ENCODE measurements at places on chromosomes 2 and 18.

DNA sequence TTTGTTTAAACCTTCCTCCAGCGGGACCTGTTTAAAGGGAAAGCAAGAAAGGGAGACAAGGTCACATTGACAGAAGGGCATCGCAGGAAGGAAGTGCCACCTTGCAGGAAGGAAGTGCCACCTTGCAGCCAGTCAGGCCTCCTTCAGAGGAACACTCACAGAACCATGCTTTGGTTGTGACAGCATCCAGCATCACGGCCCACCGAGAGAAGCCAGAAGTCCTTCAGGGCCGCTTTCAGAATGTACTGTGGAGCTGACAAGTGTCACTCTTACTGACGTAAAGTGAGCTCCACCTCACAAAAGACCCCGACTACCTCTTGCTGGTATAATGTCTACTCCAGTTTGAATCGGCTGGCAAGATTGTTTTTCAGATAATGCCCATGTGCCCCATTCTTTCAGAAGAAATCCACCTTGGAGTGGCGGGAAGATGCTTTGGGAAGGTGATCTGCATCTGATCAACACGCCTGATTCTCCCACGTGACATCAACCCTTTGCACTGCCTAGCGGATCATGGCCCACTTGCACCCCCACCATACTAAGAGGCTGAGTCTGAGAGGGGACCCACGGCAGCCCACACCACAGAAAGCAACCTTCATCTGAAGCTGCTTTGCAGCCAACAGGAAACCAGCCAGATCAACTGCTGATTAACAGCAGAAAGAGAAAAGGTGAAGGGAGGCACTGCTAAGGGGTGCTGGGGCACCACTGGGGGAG lies 99.8 kb downstream of the UXS1 start:
- DNase-seq, result no peak

DNA sequence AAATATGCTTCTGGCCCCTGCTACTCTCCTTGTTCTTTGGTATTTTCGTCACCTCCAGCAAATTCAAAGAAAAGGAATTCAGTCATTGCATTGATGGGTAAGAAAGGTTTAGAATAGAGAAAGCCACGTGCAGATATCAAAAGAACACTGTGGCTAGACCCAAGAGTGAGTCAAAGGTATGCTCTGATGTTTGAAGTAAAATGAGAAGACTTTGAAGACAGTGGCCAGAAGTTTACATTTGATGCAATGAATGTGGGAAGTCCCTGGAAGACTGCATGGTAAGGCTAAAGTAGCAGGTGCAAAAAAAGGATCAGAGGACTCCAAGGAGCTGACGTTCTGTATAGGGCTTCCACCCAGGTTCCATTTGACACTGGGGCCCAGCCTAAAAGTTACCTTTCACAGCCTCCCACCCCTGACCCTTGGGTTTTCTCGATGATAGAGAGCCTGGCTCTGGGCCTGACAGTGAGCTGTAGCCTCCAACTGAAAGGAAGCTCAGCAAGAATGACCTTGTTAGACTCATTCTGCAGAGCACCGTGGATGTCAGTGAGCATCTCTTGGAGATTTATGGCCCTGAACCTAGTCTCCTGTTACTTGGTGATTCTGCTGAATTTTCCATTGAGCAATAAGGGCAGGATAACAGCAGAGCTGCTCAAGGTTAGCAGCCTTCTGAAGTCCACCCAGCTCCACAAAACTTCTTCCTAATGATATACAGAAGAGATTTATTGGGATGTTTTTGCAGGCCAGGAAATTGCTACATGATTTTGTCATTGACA lies 223.7 kb upstream of the RBBP8 start:
- DNase-seq, result no peak

DNA sequence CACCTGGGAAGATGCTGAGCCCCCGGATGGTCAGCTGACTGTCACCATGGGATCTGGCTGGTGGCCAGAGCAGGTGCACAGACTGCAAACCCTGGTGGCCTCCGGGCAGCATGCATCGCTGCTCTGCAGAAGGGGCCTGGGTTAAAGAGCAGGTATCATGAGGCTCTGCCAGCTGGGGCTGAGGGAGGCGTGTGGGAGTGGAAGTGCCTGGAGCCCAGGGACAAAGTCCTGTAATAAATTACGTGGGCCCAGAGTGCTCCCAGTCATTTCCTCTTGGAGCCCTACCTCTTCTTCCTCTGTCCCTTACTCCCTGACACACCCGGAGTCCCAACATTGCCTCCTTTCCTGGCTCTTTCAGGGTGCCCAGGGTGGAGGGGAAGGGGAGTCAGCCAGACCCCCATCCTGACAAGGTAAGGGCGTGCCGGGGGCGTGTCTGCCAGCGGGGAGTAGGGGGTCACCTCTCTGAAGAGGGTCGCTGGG lies at the start of gene MYO7B:
Gene MYO7B (plus strand): TSS at position 262 of the 480 bp plus-strand sequence. CDS start 24,040 bp downstream, outside the sequence.
- DNase-seq, result no peak

- peak; percentile 98 for DNase-seq
Observed at GRCh38 chr2:100562613-100563406, at the start of gene PDCL3. PDCL3 (plus strand) TSS chr2:100562993; CDS start chr2:100563068, 75 bp downstream.

DNA sequence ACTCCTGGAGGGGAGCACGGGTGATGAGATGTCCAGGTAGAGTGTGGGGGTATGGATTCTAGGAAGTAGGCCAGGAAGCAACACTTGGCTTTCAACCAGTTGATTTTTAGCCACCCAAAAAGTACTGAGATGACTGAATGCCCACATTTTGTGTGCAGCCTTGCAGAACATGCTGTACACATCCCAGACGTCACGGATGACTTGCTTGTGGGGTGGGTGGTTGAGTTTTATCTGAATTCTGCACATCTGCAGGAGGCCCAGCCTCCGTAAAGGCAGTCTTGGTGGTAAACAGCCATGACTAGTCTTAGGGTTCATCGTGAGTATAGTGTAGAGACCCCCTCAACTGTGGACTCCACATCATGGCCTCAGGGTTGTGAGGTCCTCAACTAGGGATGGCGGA lies 53.3 kb upstream of the CCDC195 start:
- DNase-seq, result no peak

DNA sequence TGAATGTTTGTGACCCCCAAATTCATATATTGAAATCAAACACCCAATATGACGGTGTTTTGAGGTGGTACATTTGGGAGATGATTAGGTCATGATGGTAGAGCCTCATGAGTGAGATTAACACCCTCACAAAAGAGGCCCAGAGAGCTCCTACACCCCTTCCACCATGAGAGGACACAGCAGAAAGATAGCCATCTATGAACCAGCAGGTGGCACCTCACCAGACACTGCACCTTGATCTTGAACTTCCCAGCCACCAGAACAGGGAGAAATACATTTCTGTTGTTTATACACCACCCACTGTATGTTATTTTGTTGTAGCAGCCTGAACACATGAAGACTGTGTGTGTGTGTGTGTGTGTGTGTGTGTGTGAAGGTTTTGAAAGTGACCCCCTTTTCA lies 58.1 kb downstream of the ST3GAL5 start:
- no peak for DNase-seq

- no peak for DNase-seq
Observed at GRCh38 chr2:112006076-112006410, 49.0 kb upstream of the TMEM87B start.

GRCh38 chr2:64946769-64947247 lies 42.4 kb upstream of the SLC1A4 start:
- DNase-seq, result no peak

DNA sequence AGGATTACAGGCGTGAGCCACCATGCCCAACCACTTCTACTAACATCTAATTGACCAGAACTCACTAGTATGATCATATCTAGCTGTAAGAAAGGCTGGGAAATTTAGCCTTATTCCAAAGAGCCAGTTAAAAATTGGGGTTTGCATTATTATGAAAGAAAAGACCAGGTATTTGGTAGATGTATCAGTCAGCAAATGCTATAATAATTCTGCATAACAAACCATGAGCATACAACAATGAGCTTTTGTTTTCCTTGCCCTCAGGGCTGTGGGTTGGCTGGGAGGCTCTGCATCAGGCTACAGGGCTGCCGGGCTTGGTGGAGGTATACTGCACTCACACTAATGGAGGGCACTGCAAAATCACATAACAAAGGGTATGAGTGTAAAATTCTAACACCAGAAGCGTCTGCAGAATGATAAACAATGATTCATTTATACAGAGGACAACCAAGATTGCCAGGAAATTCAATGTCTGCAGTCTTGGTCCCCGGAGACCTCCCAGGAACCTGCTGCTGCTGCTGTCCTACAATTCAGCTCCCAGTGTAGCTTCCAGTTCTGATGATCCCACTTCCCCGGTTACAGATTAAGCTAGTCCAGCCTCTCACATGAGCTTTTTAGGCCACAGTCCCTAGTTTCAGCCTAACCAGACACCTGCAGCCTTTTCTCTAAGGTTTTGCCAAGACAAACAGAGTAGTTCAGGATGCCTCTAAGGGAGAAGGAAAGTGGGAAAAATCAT lies 32.2 kb upstream of the ST3GAL5 start:
- no peak for DNase-seq

- DNase-seq, result peak; percentile 78
Observed at GRCh38 chr2:8515864-8516533, 165.9 kb upstream of the ID2 start.

DNA sequence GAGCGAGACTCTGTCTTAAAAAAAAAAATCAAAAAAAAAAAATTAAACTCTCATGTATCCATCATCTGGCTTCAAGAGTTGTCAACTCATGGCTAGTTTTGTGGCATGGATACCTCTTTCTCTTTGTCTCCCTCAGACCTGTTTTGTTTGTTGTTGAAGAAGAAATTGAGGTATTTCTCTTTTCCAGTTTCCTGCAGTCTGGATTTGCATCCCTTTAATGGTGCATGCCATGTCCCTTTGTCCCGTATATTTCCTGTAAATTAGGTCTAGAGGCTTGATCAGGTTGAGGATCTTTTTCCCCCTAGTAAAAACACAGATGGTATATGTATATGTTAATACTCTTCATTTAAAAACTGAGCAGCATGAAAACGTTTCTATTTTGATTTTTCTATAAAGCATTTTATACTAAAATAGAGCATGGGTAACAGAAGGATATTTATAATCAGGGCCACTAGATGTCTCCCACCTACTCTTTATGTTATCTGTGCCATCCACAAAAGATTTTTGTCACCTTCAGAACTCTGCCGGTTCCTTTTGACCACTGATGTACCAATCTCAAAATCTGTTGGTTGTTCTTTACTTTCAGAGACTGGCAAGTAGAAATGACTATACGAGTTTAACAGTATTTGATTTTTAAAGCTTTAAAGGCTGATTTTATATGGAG lies 80.1 kb downstream of the GALNT1 start:
- DNase-seq, result no peak

DNA sequence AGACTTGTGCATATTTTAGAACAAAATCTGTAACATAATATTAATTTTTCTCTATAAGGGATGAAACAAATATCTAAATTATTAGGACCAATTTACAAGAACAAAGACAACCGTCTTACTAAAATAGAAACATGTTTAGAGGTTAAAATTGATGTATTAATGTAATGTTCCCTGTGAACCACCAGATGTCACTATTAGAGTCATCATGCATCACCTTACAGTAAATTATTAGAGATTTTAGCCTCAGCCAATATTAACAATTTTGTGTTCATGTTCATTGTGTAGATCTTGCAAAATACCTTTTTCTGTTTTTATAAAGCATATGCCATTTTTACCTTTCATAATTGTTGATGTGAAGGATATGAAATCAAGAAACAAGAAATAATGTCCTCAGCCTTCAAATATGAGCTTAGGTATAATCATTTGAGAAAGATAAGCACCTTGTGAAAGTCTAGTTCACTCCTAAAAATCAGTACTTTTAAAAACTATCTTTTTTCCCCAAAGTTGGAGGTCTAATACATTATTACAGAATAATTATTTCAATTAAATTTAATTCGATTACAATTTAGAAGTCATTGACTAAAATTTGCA lies 344.3 kb upstream of the KCNH7 start:
- DNase-seq, result no peak

GRCh38 chr18:39134255-39134654 lies 1568.7 kb upstream of the CELF4 start:
- DNase-seq, result no peak

- no peak for DNase-seq
Observed at GRCh38 chr2:140091926-140092325, 1311.7 kb upstream of the NXPH2 start.

GRCh38 chr2:199590321-199591203 lies 132.8 kb upstream of the SATB2 start:
- no peak for DNase-seq

Measured in GM06990 (cell line).